ENCODE measurements at places on chromosomes 2 and 18. TPM values are rescaled to one million over a fixed set of nuclear protein-coding genes. Genes with fewer than 3 reads are reported as not detected.

GRCh38 chr2:172279813-172280212 is 147.6 kb upstream of the ITGA6 start:
- H3K36me3 ChIP-seq = no peaks in the 10 kb centered on the region
- H3K27me3 ChIP-seq = no peaks in the 10 kb centered on the region
- DNase-seq = no peak
- no peak overlapping the region for H3K27ac ChIP-seq
- peaks cover 14% of the 10 kb centered on the region for H3K4me1 ChIP-seq
- H3K4me3 ChIP-seq = no peak overlapping the region

DNA sequence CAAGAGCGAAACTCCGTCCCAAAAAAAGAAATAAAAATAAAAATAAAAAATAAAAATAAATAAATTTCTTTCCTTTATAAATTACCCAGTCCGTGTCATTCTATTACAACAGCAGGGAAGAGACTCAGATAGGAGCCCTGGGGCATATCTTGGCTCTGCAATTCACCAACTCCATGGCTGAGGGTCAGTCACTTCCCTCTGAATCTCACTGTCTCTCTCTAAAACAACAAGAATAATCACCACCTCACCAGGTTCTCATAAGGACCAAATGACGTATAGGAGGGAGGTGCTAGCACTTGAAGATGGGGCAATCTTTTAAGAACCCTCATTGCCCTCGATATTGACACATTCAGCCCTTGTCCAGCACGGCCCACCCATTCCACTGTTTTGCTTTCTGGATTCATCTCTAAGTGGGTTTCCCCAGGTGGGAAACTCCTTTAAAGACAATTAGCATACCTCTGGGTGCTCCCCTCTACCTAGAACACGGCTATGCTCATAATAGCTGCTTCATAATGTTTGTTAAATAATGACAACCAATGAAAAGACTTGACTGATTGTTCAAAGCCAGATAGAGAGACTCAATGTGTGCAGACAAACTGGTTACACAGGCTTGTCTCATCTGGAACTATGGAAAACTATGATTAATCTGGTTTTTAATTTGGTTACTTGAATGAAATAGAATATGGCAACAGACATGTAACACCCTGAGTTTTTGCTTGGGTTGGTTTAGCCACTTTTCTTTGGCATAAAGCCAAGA is 15.1 kb downstream of the MYCN start:
- H3K27ac ChIP-seq = no peak overlapping the region
- no peak for DNase-seq
- H3K36me3 ChIP-seq = no peaks in the 10 kb centered on the region
- no peaks in the 10 kb centered on the region for H3K4me1 ChIP-seq

DNA sequence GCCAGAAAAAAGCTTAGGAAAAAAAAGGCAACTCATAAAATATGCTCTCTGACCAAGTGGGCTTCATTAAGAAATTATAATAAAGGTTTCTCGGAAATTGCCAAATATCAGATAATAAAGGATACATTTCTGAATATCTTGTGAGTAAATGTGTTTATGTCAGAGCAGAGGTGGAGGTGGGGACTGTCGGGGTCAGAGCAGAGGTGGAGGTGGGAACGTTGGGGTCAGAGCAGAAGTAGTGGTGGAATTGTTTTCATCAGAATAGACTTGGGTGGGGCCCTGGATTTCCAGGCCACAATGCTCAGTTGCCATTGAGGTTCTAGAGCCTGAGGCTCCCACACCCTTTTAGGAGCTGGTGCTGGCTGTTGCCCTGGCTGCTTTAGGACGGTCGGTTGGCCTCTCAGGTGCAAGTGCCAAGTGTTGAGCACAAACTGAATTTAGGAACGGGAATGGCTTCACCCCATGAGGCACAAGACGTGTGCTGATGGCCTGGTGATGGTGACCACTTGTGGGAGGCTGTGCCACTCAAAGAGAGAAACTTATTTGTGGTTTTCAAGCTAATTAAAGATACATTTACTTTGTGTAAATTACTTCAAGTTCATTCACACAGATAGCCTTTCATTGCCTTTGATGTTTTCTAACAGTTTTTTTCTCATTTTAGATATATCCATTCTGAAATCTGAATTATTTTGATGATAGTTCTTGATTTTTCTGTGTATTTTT is 131.5 kb downstream of the ATP9B start:
- H3K36me3 ChIP-seq = no peaks in the 10 kb centered on the region
- no peaks in the 10 kb centered on the region for H3K4me1 ChIP-seq
- H3K27me3 ChIP-seq = no peaks in the 10 kb centered on the region
- H3K27ac ChIP-seq = no peak overlapping the region

The HJURP gene
- 16.5 TPM for polyA plus RNA-seq

Data from SK-N-SH (cell line).